T-cell (primary cell): ENCODE measurements at places on chromosomes 16 and 17.

DNA sequence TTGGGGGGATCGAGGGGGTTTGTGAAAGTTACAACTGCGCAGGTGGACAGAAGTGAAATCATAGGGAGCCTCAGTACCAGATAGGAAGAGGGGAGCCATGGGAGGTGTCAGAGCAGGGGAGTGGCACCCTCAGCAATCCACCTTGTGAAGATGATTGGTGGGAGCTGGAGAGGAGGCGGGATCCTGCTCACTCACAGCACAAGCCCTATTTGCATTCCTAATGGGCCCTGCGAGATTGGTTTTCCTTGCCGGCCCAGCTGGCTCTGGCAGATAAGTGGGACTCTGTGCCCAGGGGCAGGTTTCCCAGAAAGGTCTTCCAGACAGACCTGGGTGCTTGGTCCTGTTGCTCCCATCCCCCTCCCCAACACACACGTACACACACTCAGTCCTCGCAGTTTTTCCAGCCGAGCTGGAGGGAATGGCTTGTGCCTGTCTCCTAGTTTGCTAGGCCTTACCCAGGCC is 9.4 kb downstream of the WNT3 start:
- H3K4me1 ChIP-seq = no peaks in the 10 kb centered on the region
- no peak overlapping the region for H3K27ac ChIP-seq
- H3K27me3 ChIP-seq = peaks cover 49% of the 10 kb centered on the region
- DNase-seq = no peak
- no peak overlapping the region for H3K4me3 ChIP-seq

- H3K27ac ChIP-seq = no peak overlapping the region
- no peak overlapping the region for H3K4me3 ChIP-seq
- DNase-seq = no peak
- H3K27me3 ChIP-seq = no peaks in the 10 kb centered on the region
Observed at GRCh38 chr16:63385714-63386432, 1349.6 kb upstream of the CDH8 start.

DNA sequence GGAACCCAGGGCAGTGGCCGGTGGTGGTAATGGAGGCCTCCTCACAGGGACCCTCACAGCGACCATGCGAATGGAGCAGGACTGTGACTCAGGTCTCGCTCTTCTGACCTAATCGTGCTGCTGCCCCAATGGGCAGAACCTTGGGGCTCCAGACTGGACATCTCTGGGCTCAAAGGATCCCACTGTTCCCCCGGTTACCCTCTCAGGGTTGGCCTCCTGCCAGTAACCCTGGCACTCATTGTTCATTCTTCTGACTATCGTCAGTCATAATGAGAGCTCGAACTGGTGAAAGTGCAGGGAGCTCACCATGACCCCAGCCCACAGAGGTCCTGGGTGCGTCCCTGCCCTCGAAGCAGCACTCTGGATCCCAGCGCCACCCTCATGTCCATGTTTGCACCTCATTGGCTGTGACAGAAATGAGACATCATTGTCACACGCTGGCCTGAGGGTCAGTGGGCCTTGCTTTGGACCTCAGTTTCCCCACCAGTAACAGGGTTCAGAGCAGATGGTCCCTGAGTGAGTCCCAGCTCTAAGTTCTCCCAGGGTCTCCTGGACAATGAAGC is 4.0 kb upstream of the NPRL3 start:
- no peak for DNase-seq
- H3K4me3 ChIP-seq = no peak overlapping the region
- peaks cover 2% of the 10 kb centered on the region for H3K27me3 ChIP-seq
- no peaks in the 10 kb centered on the region for H3K36me3 ChIP-seq

GRCh38 chr16:79076047-79076767 is 524.3 kb downstream of the MAF start:
- no peak overlapping the region for H3K4me3 ChIP-seq
- H3K27ac ChIP-seq = no peak overlapping the region
- no peaks in the 10 kb centered on the region for H3K36me3 ChIP-seq
- DNase-seq = no peak

GRCh38 chr16:48152226-48152625 is 3.6 kb downstream of the ABCC12 start:
- DNase-seq = no peak
- H3K4me1 ChIP-seq = no peaks in the 10 kb centered on the region
- H3K27ac ChIP-seq = no peak overlapping the region

- no peaks in the 10 kb centered on the region for H3K36me3 ChIP-seq
- H3K27me3 ChIP-seq = no peaks in the 10 kb centered on the region
- H3K4me1 ChIP-seq = no peaks in the 10 kb centered on the region
- H3K27ac ChIP-seq = no peak overlapping the region
- no peak for DNase-seq
- H3K4me3 ChIP-seq = no peak overlapping the region
Observed at GRCh38 chr17:5138616-5139457, 23.0 kb downstream of the USP6 start.

DNA sequence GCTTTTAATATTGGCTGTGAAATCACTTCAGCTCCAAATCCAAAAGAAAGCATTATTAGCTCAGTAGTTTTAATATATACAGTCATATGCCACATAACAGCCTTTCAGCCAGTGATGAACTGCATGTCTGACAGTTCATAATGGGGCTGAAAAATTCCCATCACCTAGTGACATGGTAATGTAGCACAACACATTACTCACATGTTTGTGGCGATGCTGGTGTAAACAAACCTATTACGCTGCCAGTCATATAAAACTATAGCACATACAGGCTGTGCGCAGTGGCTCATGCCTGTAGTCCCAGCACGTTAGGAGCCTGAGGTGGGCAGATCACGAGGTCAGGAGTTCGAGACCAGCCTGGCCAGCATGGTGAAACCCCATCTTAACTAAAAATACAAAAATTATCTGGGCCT is 92.2 kb downstream of the TUBD1 start:
- H3K36me3 ChIP-seq = no peaks in the 10 kb centered on the region
- DNase-seq = no peak
- no peak overlapping the region for H3K4me3 ChIP-seq
- no peak overlapping the region for H3K27ac ChIP-seq
- no peaks in the 10 kb centered on the region for H3K27me3 ChIP-seq

DNA sequence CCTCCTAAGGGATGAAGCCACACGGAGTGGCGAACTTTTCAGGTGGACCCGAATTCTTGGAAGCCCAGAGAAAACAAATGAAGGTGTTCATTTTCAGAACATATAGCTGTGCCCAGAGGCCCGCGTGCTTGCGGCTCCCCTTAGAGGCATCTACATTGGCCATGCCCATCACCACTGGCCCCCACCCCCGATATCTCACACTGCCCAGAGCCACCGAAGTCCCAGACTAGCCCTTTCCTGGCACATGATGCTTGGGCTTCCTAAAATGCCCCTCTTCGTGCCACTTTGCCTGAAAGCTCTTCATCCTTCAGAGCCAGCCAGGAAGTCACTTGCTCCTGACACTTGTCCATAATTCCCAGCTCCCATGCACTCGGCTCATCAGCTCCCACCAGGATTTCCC is 2.1 kb upstream of the HEXIM1 start:
- DNase-seq = no peak
- no peak overlapping the region for H3K27ac ChIP-seq
- no peak overlapping the region for H3K4me3 ChIP-seq
- H3K4me1 ChIP-seq = peaks cover 25% of the 10 kb centered on the region
- H3K27me3 ChIP-seq = no peaks in the 10 kb centered on the region

DNA sequence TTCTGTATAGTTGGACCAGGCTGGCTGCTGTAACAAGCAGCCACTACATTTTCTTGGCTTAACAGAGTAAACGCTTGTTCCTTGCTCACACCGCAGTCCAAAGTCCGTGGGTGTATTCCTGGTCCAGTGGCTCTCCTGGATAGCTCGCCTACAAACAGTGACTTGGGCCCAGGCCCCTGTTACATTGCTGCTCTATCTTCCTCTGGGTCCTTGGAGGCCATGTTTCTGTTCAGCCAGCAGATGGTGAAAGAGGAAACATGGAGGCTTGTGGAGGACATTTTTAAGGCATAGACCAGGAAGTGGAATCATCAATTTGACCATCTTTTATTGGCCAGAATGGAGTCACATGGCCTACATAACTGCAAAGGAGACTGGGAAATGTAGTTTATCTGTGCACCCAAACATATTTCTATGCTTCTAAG is 55.1 kb downstream of the ATP2C2 start:
- peaks cover 19% of the 10 kb centered on the region for H3K27me3 ChIP-seq
- H3K4me1 ChIP-seq = no peaks in the 10 kb centered on the region
- no peak overlapping the region for H3K4me3 ChIP-seq

GRCh38 chr17:21394265-21394664 is 18.1 kb downstream of the KCNJ12 start:
- no peaks in the 10 kb centered on the region for H3K36me3 ChIP-seq
- peaks cover 27% of the 10 kb centered on the region for H3K27me3 ChIP-seq
- no peak overlapping the region for H3K27ac ChIP-seq
- DNase-seq = no peak

DNA sequence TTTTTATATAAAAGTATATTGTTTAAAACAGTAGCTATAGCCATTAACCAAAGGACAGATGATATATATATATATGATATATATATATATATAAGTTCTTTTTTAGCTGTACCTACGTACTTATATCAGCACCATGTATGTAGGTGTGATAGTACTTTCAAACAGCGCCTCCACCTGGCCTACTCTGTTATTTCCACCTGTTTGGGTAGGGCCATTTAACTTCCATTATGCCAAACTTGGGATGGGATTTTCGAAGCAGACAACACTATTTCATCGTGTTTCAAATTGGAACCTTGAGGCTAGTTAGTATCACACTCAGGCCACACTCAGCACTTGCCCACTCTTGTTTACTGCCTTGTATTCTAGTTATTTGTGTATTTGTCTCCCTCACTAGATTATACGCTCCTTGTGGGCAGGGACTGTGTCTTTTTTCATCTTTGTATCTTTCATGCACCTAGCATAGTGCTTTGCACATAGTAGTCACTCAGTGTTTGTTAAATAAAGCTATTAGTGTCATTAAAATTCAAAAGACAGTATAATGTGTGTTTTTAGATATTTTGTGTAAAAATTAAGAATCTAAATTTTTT is 11.8 kb upstream of the CLTC start:
- H3K27me3 ChIP-seq = no peaks in the 10 kb centered on the region
- no peaks in the 10 kb centered on the region for H3K4me1 ChIP-seq
- DNase-seq = peak; percentile 14
- H3K36me3 ChIP-seq = peaks cover 33% of the 10 kb centered on the region
- no peak overlapping the region for H3K4me3 ChIP-seq

DNA sequence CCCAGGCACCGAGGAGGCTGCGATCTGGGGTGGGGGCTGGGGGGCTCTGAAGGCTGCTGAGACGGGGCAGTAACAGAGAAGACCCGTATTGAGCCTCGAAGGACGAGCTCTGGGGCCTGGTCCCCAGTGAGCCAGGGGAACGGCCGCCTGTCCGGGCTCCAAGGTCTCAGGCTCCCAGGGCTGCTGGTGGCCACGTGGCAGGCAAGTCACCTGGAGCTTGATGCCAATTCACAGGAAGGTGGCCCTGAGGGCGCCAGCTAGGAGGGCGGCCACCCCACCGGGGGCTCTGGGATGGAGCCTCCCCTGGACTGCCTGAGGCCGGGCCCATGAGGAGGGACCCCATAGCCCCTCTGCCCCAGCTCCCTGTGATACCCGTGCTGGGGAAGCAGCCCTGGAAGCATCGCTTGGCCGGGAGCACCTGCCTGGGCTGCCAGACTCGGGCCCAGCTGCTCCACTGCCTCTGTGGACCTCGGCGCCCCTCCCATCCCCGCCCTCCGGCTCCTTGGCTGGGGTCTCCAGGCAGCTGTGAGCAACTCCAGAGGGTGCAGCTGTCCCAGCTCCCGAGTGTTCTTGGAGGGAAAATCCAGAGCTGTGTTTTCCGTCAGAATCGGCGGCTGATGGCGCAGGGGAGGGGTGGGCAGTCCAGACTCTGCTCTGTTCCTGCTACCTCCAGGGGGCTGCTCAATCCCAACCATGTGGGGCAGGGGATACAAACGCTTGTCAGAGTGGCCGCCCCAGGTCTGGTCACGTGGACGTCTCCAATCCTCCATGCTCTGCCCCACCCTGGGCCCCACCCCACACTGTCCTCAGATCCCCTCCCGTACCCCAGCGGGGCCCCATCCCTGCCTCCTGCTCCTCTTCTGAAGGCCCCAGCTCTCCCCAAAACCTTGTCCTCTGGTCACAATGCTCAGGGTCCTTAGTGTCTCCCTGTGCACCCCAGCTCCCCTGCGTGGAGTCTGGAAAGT is 67.2 kb upstream of the GNG13 start:
- no peaks in the 10 kb centered on the region for H3K4me1 ChIP-seq
- DNase-seq = no peak
- no peaks in the 10 kb centered on the region for H3K27me3 ChIP-seq
- H3K27ac ChIP-seq = no peak overlapping the region

GRCh38 chr17:73031472-73031871 is 61.0 kb downstream of the SLC39A11 start:
- no peaks in the 10 kb centered on the region for H3K4me1 ChIP-seq
- peaks cover 12% of the 10 kb centered on the region for H3K36me3 ChIP-seq
- H3K4me3 ChIP-seq = no peak overlapping the region

DNA sequence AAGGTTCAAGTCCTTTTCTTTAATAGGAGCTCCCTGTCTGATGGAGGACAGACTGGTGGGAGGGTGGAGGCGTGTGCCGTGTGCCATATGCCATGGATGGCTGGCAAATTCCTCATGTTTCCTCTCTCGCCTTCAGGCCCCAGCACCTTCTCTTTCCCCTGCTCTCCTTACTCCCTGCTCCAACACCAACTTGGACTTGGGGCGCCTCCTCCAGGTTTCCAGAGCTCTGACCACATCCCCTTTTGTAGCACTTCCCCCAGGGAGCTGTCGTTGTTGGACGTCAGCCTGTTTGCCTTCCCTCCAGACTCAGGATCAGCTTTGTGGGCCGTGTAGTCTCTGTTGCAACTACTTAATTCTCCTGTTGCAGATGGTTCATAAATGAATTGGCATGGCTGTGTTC is 30.7 kb downstream of the TMC7 start:
- no peaks in the 10 kb centered on the region for H3K27me3 ChIP-seq
- no peak overlapping the region for H3K27ac ChIP-seq
- DNase-seq = no peak
- H3K36me3 ChIP-seq = no peaks in the 10 kb centered on the region

- H3K36me3 ChIP-seq = peaks cover 10% of the 10 kb centered on the region
- peak overlapping the region; percentile 58 for H3K27ac ChIP-seq
- DNase-seq = no peak
- H3K4me1 ChIP-seq = peaks cover 31% of the 10 kb centered on the region
- H3K4me3 ChIP-seq = peak overlapping the region; percentile 77
- H3K27me3 ChIP-seq = no peaks in the 10 kb centered on the region
Observed at GRCh38 chr17:7613769-7614424, 800 bp downstream of the FXR2 start.

DNA sequence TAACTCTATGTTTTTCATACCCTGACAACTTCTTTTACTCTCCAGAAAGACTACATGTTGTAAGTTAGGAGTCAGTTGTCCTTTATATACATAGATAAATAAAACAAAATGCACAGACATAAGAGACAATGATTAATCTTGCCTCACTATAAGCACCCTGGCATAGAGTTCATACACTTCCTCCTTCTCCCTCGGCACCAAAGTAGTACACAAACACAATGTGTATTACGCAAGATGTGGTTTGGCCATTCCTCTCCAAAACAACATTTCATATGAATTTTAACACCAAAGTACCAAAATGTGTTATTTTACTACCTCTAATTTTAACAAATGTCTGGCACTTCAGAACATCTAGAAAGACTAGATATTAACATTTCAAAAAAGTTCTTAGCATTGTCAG is 17.2 kb upstream of the SLFN11 start:
- H3K27ac ChIP-seq = no peak overlapping the region
- no peaks in the 10 kb centered on the region for H3K4me1 ChIP-seq
- no peak overlapping the region for H3K4me3 ChIP-seq
- H3K27me3 ChIP-seq = no peaks in the 10 kb centered on the region
- no peak for DNase-seq
- no peaks in the 10 kb centered on the region for H3K36me3 ChIP-seq
